A172 (cell line): ENCODE measurements at places on chromosomes 2 and 18.

GRCh38 chr2:200259577-200259957, 46.9 kb upstream of the SPATS2L start:
- DNase-seq: no peak

DNA sequence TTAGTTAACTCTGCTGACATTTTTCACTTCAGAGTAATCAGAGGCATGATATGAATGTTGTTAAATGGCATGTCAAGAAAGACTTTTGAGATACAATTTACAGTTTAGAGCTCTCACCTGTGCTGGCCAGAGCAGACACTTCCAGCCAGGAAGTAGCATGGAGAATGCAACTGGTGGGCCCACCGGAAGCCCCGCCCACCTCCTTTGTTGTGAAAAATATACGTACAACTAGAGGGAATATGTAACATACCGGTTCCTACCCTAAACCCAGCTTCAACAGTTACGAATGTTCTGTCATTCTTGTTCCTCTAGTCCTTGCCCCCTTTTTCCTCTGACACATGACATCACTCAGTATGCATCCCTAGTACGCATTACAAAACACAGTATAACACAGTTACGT, 70.2 kb upstream of the ITM2C start:
- DNase-seq: no peak

DNA sequence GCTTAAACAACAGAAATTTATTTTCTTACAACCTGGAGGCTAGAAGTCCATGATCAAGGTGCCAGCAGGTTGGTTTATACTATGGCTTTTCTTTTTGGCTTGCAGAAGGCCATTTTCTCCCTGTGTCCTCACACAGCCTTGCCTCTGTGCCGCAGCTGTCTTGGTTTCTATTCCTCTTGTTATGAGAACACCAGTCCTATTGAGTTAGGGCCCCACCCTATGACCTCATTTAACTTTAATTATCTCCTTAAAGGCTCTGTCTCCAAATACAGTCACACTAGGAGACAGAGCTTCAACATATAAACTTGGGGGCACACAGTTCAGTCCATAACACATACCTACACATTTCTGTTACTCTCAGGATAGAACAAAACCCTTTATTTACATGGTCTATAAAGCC, 17.3 kb upstream of the RHOB start:
- DNase-seq: no peak

DNA sequence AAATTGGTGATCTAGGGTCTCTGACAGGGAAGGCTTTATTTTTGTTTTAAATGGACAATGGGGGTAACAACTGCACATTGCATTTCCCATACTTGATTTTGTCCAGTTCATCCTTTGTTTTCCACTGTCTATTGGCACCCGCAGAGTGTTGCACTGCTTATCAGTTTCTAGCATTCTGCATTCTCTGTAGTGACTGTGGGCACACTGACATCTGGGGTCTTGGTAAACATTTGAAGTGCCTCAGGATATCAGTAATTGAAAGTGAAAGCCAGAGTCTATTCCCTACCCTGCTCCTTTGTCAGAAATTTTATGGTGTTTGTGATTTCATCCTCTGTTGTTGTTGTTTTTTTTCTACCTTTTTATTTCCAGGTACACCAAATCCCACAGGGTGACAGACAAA, 132.1 kb upstream of the EPC2 start:
- DNase-seq: no peak

- DNase-seq: no peak
These were observed 39.8 kb downstream of the IWS1 start for GRCh38 chr2:127486247-127487058.

DNA sequence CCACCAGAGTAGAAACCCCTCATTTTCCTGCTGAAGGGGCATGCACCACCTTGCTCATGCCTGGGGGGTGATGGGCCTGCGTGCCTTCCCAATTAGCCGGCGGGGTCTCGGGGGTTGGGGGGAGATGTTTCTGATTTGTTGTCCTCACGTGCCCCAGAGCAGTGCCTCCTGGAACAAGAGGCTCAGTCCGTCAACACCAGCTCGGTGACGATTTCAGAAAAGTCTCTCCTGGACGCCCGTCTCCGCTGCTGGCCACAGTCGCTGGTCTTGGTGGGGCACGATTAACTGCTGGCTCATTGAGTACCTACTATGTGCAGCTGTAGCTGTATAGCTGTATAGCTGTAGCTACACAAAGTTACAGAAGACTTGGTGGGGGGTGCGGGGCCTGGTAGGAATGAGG, 4.4 kb downstream of the ACKR3 start:
- no peak for DNase-seq

GRCh38 chr18:47594621-47595086, 335.8 kb downstream of the SMAD2 start:
- DNase-seq: no peak

GRCh38 chr2:72026819-72027425, 120.7 kb downstream of the CYP26B1 start:
- no peak for DNase-seq

- no peak for DNase-seq
These were observed 34.3 kb upstream of the KCNG2 start for GRCh38 chr18:79763407-79763806.

GRCh38 chr2:48677450-48677849, 59.8 kb downstream of the GTF2A1L start:
- no peak for DNase-seq

GRCh38 chr18:22179631-22180030, 10.2 kb downstream of the GATA6 start:
- no peak for DNase-seq

- no peak for DNase-seq
These were observed 56.4 kb downstream of the SCN3A start for GRCh38 chr2:165147186-165148045.

- no peak for DNase-seq
These were observed 11.5 kb downstream of the GCC2 start for GRCh38 chr2:108460345-108461037.

GRCh38 chr2:41926614-41927580, 120.9 kb upstream of the PKDCC start:
- DNase-seq: no peak

DNA sequence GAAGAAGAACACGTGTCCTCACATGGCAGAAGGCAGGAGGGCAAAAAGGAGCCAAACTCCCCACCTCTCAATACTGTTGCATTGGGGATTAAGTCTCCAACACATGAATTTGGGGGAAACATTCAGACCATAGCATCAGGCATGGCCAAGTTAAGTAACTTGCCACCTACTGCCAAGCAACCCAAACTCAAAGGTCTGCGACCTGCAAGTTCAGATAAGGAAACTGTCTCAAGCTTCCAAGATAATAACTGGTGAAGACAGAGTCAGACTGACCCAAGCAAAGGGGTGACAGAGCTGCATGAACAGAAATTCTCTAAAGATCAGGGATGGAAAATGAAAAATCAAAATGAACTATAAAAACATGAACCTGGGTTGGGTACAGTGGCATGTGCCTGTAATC, 188.7 kb upstream of the SIX3 start:
- DNase-seq: no peak

- DNase-seq: no peak
These were observed 40.6 kb upstream of the INHBB start for GRCh38 chr2:120305296-120305695.

GRCh38 chr2:920573-920972, 30.1 kb upstream of the SNTG2 start:
- DNase-seq: no peak

DNA sequence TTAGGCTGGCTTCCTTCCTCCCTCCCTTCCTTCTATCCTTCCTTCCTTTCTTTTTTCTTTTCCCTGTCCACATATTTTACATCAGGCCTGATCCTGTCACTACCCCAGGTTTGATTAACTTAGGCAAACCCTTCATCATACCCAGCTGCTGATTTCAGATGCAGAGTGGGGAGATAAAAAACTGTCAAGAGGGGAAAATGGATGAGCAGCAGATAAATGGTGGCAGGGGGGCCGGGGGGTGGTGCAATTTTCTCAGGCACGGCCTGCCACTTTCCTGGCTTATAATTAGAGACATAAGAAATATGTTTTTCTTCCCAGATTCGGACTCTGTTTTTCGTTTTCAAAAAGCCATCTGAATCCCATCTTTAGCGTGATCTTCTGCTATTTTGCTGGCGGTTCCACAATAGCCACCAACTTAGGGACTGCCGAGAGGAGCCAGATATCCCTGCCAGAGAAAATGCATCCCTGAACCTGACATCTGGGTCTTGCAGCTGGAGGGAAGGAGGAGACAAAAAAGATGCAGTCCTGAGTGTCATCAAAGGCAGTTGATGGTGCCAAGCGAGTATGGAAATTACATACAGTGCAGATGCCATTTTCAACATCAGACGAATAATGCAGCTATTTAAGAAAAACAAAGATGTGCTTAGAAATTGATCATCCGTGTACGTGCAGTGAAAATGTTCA, 49.9 kb downstream of the CXCR4 start:
- no peak for DNase-seq

GRCh38 chr2:178767094-178768060, 39.8 kb downstream of the TTN start:
- no peak for DNase-seq

DNA sequence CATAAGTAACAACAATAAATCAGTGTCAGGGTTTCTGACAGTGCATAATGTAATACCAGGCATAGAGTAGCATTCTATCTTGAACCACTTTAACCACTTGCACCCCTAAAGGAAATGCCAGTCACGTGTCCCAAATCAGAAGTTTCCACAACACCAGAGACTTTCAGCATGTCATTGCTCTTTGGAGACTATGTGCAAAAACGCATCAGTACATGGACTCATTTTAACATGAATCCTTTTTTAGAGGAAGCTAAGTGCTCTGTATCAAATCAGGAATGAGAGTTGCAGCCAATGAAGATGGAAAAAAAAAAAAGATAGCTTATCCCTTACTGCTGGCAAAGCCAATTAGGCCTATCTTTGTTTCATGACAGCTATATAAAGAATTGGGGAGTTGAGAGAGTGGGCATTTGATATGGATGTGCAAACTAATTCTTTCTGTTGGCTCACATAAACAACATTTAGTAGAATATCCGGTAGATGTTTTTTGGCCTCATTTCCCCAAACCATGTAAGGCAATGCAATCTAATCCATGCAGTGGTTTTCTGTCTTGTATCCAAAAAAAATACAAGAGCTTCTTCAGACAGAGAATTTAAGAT, 353.1 kb downstream of the IRS1 start:
- DNase-seq: no peak

- peak; percentile 79 for DNase-seq
These were observed at the start of gene CYBRD1 for GRCh38 chr2:171522052-171522787. TSS of gene CYBRD1 (plus strand) at chr2:171522474. CDS start at chr2:171522546, 72 bp downstream.

DNA sequence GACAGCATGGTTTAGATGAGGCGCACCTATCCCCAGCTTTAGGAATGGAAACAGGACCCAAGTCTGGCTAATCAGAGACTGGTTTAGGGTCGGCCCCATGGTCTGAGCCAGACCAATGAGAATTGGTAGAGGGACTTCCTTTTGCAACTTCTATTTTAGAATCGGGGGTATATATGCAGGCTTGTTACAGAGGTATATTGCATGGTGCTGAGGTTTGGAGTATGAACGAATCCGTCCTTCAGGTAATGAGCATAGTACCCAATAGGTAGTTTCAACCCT, 1.5 kb upstream of the BOLA3 start:
- no peak for DNase-seq

GRCh38 chr18:44552706-44553105, 128.0 kb upstream of the SETBP1 start:
- no peak for DNase-seq

- DNase-seq: no peak
These were observed 73.7 kb downstream of the SP3 start for GRCh38 chr2:173891315-173892037.

- no peak for DNase-seq
These were observed 43.0 kb upstream of the BCL11A start for GRCh38 chr2:60596411-60596810.

DNA sequence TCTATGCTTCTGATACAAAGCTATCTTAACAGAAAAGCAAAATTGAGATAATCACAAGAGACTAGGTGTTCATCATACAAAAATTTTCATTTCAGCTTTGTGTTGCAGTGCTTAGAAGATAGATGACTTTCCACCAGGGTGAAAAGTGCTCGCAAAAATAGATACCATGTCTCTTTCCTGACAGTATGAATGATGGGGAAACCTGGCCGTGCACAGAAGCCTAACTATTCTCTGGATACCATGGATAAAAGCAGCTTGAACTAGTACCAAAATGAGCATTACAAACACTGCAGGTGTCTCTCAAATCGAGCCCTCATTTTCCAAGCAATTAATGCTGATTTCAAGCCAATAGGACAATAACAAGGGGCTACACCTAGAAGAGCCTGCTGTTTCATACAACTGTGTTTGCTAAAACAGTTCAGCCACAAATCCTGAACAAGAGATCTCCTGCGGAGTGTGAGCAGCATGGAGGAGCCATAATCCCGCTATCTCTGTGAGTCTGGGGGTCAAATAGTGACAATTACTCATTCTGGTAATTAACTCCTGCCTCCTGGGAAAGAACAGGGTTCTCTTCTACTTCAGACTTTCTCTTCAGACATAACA, 507.6 kb downstream of the PID1 start:
- no peak for DNase-seq

GRCh38 chr2:46241344-46241743, 55.9 kb upstream of the EPAS1 start:
- DNase-seq: peak; percentile 45

DNA sequence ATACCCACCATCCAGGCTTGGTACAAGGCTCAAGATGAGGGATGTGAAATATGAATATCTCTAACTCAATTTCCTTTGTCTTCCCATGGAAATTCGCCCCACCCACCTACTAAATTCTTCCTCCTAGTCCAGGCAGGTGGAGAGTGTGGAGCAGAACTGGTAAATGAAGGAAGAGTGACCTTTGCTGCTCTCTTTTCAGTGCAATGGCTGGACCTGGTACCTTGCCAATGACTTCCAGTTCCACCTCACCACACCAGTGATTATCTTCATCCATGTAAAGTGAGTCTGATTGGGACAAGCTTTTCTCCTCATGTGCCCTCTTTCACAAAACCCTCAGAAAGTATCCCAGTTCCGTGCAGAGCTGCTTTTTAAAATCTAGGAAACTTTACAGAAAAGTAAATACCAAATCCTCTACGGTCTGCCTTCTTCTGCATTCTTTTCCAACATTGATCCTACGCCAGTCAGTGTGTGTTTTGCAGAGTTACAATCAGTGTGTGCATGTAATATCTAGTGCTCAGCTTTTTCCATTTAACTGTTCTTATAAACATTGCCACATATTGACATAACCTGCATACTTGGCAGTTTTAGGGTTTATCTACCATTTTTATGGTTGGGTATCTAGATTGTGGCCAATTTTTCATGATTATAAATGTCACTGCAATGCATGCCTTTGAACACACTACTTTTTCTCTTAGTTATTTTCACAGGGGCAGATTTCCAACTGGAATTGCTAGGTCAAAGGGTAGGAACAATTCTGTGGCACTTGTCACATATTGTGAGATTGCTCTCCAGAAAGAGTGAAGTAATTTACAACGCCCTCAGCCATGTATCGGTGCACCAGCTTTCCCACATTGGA, 86.5 kb upstream of the SEC11C start:
- no peak for DNase-seq

GRCh38 chr2:219434468-219434717, 250 bp upstream of the SPEG start:
- DNase-seq: no peak
